Astrocyte (in vitro differentiated cells and primary cell): ENCODE measurements at places on chromosomes 2 and 18. TPM values are rescaled to one million over a fixed set of nuclear protein-coding genes. Genes with fewer than 3 reads are reported as not detected.
A peak's percentile ranks its signal among the peaks of the same experiment; 100 is the strongest.

- no peaks in the 10 kb centered on the region for H3K27me3 ChIP-seq
- H3K4me3 ChIP-seq = no peak overlapping the region
- peaks cover 5% of the 10 kb centered on the region for H3K4me1 ChIP-seq
- no peaks in the 10 kb centered on the region for H3K36me3 ChIP-seq
- no peak overlapping the region for H3K27ac ChIP-seq
Observed at GRCh38 chr2:10238396-10238795, 64.3 kb upstream of the HPCAL1 start.

- no peaks in the 10 kb centered on the region for H3K36me3 ChIP-seq
- no peaks in the 10 kb centered on the region for H3K4me1 ChIP-seq
- DNase-seq = no peak
- H3K4me3 ChIP-seq = no peak overlapping the region
- no peak overlapping the region for H3K27ac ChIP-seq
- H3K27me3 ChIP-seq = no peaks in the 10 kb centered on the region
Observed at GRCh38 chr2:189633392-189633811, 27.9 kb upstream of the ASNSD1 start.

GRCh38 chr2:218946621-218947020 is 12.8 kb upstream of the CDK5R2 start:
- no peaks in the 10 kb centered on the region for H3K4me1 ChIP-seq
- H3K27ac ChIP-seq = no peak overlapping the region
- H3K36me3 ChIP-seq = no peaks in the 10 kb centered on the region
- H3K4me3 ChIP-seq = no peak overlapping the region
- peaks cover 12% of the 10 kb centered on the region for H3K27me3 ChIP-seq

DNA sequence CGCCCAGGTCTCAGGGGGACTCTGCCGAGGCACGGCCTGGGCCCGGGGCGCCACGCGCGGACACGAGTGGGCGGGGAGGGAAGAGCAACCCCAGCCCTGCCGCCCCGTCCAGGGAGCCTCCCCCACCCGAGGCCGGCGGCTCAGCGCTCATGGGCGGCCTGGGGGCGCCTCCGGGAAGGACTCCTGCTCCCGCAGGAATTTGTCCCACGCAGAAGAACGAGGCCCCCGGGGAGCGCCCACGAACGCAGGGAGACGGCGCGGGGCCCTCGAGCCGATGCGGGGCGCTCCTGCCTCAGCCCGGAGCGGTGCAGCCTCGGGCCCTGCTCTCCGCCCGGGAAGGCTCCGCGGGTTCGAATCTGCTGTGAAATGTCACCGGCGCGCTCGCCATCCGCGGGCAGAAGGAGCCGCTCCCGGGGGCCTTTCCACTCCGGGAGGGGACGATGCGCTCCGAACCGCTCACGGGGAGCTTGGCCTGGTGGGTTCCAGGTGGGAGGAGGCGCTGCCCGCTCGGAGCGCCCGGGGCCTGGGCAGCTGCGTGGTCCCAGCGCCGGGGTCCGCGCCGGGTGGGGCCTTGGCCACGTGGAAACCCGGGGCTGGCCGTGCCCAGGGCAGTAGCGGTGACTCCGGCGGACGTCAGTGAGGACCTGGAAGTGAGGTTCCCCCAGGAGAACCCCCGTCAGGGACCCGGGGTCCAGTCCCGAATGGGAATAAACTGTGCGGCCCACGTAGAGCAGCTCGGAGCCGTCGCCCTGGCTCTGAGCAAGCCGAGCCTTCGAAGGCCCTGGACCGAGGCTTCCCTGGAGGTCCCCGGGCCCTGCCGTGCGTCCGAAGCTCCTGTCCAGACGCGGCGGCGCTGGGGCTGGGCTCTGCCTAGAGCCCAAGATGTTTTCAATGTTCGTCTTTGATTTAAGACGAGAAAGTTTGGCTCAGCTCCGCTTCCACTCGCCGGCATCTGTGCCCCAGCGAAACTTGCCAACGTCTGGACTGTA is 41.4 kb upstream of the CTDP1 start:
- H3K27ac ChIP-seq = no peak overlapping the region

- H3K27ac ChIP-seq = peak overlapping the region; percentile 48
- H3K4me3 ChIP-seq = no peak overlapping the region
- peaks cover 17% of the 10 kb centered on the region for H3K4me1 ChIP-seq
- peaks cover 69% of the 10 kb centered on the region for H3K36me3 ChIP-seq
Observed at GRCh38 chr18:58391932-58392323, 237.0 kb downstream of the ALPK2 start.

DNA sequence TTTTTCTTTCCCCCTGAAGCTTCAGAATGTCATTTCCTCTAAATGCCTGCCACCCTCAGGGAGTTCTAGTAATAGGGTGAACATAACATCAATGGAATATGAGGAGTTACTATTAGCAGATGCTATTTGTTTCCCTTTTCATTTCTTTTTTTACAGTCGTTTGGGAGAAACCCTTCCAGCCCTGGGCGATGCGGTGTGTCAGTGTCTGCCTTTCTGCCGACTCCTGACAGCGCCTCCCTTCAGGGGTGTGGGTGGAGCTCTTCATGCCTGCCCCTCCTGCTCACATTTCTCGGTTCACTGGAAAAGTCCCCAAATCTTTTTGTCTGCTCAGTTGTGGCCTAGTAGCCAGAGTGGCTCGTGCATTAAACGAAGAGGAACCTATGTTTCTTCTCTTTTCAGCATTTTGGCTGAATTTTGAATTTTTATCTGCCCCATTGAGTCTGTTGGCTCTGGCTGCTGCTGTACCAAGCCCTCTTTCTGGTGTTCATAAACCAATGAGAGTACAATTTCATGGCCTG is 72.3 kb downstream of the FMNL2 start:
- H3K36me3 ChIP-seq = no peaks in the 10 kb centered on the region
- peak; percentile 42 for DNase-seq
- peaks cover 26% of the 10 kb centered on the region for H3K4me1 ChIP-seq

DNA sequence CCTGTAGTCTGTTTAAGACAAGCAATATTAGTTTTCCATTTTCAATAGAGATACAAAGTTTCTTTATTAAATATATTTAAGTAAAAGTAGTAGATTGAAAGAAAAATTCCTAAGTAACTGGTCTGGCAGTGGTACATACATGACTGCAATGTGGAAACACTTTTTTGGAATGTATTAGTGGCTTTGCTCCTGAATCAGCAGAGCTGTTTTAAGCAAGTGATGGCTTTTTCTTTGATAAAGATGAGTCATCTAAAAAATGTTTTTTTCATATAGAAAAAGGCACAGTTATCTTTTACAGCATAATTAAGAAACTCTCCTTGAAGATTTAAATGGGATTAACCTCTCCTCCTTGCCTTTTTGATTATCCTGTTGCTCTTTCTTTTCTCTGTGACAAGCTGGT is 34.9 kb downstream of the KDM3A start:
- no peaks in the 10 kb centered on the region for H3K27me3 ChIP-seq
- peaks cover 18% of the 10 kb centered on the region for H3K4me1 ChIP-seq
- H3K4me3 ChIP-seq = no peak overlapping the region
- DNase-seq = peak; percentile 80
- peak overlapping the region; percentile 31 for H3K27ac ChIP-seq

- peak; percentile 31 for DNase-seq
- H3K27me3 ChIP-seq = no peaks in the 10 kb centered on the region
- H3K4me3 ChIP-seq = no peak overlapping the region
- H3K36me3 ChIP-seq = no peaks in the 10 kb centered on the region
Observed at GRCh38 chr2:105814291-105814940, 69.7 kb downstream of the NCK2 start.

The SALL3 gene
- total RNA-seq = 6.8 and 7.7 TPM in 2 replicates

The TTC21B gene
- 11.4 and 12.0 TPM in 2 replicates for total RNA-seq

GRCh38 chr2:64500549-64500948 is 23.6 kb upstream of the AFTPH start:
- no peak for DNase-seq
- no peaks in the 10 kb centered on the region for H3K4me1 ChIP-seq
- no peaks in the 10 kb centered on the region for H3K36me3 ChIP-seq
- H3K4me3 ChIP-seq = no peak overlapping the region

DNA sequence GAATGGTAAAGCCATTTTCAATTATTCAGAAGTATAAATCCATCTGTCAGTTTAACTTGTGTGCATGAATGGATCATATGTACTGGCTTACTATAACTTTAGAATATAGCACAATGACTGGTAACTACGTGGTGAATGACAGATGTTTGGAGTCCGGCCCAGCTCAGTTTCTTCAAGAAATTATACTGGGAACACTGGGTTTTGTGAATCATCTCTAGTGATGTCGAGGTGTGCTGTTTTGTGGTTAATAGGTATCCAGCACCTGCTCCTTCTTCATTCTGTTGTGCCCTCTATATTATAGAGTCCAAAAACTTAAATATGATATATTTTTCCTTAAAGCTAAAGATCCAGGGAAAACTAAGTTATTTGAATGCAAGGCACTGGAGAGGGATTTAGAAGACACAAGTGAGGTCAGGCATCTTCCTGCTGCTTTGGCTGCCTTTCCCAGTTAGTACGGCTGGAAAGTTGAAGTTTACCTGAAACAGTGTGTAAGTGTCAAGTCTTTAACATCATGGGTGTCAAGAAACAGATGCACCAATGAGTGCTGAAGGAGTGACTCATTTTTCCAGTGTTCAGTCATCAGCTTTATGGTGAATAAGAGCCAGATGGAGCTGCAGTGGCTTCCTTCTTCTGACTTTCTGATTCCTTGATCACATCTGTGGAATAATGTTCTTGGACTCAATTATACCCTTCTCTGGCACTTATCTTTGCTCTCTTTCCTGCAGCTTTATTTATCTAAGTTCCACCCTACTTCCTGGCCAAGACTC is 1079.5 kb upstream of the CELF4 start:
- H3K36me3 ChIP-seq = no peaks in the 10 kb centered on the region
- H3K27me3 ChIP-seq = no peaks in the 10 kb centered on the region
- no peaks in the 10 kb centered on the region for H3K4me1 ChIP-seq
- no peak overlapping the region for H3K4me3 ChIP-seq

The E2F6 gene
- total RNA-seq = 20.3 and 22.1 TPM in 2 replicates

The MAIP1 gene
- total RNA-seq = 21.7 and 24.4 TPM in 2 replicates

DNA sequence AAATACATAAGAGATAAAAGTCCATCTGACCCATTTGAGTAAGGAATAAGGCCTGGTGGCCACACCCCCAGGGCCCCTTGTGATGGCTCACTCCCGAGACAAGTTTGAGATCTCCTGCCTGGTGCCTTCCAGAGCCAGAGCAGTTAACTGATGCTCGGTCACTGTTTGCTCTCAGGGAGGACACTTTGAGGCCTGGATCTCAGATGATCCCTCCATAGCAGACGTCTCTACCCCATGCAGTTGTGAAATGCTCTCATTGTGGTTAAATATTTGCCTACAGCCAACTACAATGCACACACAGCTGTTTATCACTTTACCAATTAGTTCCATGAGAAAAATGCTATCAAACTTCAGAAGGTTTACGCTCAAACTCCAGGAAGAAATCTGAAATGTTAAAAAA is 12.3 kb downstream of the GYPC start:
- no peak overlapping the region for H3K4me3 ChIP-seq
- no peak overlapping the region for H3K27ac ChIP-seq
- no peaks in the 10 kb centered on the region for H3K4me1 ChIP-seq
- H3K27me3 ChIP-seq = no peaks in the 10 kb centered on the region
- H3K36me3 ChIP-seq = no peaks in the 10 kb centered on the region

- no peaks in the 10 kb centered on the region for H3K27me3 ChIP-seq
- DNase-seq = no peak
- peaks cover 13% of the 10 kb centered on the region for H3K36me3 ChIP-seq
Observed at GRCh38 chr2:27596627-27597026, 13.8 kb downstream of the ZNF512 start.

DNA sequence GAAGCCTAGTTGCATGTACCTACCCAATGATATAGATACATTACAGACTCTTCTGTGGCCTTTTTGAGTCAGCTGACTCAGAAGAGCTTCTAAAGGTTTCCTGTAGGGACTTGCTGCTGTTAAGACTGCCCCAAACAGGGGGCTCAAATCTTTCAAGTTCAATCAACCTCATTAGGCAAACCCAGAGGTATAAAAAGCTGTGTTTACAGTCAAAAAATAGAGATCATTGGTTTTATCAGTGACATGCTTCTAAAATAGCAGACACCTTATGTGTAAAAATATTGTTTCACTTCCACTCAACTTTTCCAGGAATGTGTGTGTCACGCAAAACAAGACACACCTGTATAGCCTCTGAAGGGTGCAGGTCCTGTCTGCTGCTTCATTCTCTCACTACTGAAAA is 624.3 kb upstream of the FANCL start:
- no peak for DNase-seq
- H3K27me3 ChIP-seq = no peaks in the 10 kb centered on the region
- H3K27ac ChIP-seq = no peak overlapping the region
- H3K4me3 ChIP-seq = no peak overlapping the region

DNA sequence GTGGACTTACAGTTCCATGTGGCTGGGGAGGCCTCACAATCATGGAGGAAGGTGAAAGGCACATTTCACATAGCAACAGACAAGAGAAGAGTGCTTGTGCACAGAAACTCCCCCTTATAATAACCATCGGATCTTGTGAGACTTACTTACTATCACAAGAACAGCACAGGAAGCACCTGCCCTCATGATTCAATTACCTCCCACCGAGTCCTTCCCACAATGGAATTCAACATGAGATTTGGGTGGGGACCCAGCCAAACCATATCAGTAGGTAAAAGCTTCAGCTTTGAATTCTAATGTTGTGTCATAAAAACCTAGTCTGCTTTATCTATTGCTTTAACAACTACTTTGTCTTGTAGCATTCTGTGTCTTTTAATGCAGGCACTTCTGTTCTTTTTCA is 140.4 kb upstream of the PIK3C3 start:
- no peak overlapping the region for H3K4me3 ChIP-seq
- no peaks in the 10 kb centered on the region for H3K27me3 ChIP-seq
- no peak overlapping the region for H3K27ac ChIP-seq
- H3K36me3 ChIP-seq = no peaks in the 10 kb centered on the region

The LRP2 gene
- 0.79 and 1.00 TPM in 2 replicates for total RNA-seq

DNA sequence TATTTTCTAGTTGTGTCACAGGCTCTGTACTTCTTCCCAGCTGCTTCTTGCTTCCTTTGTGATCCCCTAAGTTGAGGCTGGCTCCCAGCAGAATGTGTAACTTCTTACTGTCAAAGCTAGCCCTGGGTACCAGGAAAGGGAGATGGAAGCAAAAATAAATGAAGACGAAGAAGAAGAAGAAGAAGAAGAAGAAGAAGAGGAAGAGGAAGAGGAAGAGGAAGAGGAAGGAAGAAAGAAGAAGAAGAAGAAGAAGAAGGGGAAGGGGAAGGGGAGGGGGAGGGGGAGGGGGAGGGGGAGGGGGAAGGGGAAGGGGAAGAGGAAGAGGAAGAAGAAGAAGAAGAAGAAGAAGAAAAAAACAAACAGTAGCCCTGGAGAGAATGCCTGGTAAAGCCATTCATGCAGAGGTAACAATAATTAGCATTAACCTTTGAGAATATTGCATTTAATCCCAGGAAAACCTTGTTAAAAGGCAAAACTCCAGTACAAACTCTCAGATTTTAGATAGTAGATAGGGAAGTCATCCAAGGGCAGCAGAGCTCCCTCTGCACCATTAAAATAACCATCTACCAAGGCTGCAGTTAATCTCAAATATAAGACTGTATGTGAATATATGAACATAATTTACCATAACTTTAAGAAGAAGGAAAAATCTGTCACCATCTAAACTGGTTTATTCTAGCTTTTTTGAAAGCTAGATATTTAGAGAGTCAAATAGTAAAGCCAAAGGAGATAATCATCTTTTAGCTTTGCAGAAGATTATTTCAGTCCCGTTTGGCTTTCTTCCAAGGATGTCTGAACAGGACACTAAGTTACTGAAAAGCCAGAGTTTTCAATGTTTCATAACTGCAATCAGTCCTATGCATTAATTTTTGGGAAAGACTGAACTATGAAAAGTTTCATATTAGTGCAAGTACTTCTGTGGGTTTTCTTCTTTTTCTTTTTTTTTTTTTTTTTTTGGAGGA is 44.3 kb upstream of the FBXO11 start:
- DNase-seq = no peak
- no peaks in the 10 kb centered on the region for H3K4me1 ChIP-seq
- H3K27me3 ChIP-seq = peaks cover 2% of the 10 kb centered on the region
- no peak overlapping the region for H3K4me3 ChIP-seq
- H3K36me3 ChIP-seq = no peaks in the 10 kb centered on the region
